Tibial nerve (tissue), 4 donors: ENCODE measurements at places on chromosomes 12 and 14. TPM values are rescaled to one million over a fixed set of nuclear protein-coding genes. Genes with fewer than 3 reads are reported as not detected.

The SEC23A gene
- total RNA-seq: 64.0 TPM

The XPOT gene
- 48.0 TPM for total RNA-seq

The KNTC1 gene
- total RNA-seq: 15.7 TPM

The IGFBP6 gene
- 1,043 TPM for total RNA-seq

The ADSS1 gene
- total RNA-seq: 11.4 TPM

The HCAR1 gene
- 0.84 TPM for total RNA-seq

The EXOC3L4 gene
- total RNA-seq: 2.1 TPM

The SIX1 gene
- total RNA-seq: 7.5 TPM
